ENCODE measurements at places on chromosomes 3 and 15. TPM values are rescaled to one million over a fixed set of nuclear protein-coding genes. Genes with fewer than 3 reads are reported as not detected.

The EFCAB12 gene
- 0.56 TPM for total RNA-seq

The RBMS3 gene
- total RNA-seq: 3.0 TPM

The FAIM gene
- total RNA-seq: 4.7 TPM

The ISLR2 gene
- 0.14 TPM for total RNA-seq

The WNT5A gene
- not detected for total RNA-seq

The OR5K1 gene
- not detected for total RNA-seq
